Left renal cortex interstitium (tissue), 4 donors: ENCODE measurements at places on chromosomes 6 and 20.

DNA sequence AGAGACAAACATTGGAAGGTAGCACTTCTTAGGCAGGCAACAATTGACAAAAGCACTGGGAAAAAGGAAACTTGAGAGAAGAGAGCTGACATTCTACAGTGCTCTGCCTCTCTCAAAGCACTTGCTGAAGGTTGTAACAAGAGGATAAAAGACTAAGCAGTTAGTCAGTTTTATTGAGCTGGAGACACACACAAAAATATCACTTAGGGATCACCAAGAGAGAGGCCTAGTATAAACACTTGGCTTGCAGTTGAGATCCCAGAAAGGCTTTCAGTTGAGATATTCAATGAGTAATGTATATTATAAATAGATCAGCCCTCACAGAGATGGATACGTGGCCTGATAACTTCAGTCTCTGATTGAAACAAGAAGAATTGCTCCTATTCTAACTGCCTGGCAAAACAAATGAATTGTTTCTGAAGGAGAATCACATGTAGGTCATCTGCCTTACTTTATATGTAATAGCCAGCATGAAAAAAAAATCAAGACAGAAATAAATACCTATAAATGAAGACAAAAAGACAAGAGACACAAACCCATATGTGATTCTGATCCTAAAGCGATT is 747.2 kb upstream of the MAN1A1 start:
- DNase-seq = no peak

- no peak for DNase-seq
These were observed 18.1 kb upstream of the PTPN1 start for GRCh38 chr20:50491926-50492634.

- DNase-seq = no peak
These were observed 13.1 kb downstream of the DNPH1 start for GRCh38 chr6:43216200-43216599.

DNA sequence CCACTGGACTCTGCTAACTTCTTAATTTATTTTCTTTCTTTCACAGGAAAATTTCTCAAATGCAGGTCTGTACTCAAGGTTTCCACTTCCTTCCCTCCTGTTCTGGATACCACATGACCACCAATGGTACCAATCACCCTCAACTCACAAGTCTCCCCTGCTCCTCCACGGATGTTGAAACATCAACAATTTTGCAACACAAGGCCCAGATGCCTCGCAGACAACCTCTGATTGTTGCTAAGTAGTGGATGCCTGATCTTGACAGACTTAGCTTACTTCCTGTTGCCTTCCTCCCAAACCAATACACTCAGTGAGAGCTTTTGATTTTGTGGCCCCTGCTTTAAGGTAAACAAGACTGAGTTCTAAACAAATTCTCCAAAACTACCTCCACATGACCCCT is 146.6 kb downstream of the FRK start:
- DNase-seq = no peak

GRCh38 chr6:30664994-30665767 is 7.6 kb downstream of the DHX16 start:
- DNase-seq = no peak

- no peak for DNase-seq
These were observed 18.9 kb downstream of the PHACTR2 start for GRCh38 chr6:143696664-143697000.

DNA sequence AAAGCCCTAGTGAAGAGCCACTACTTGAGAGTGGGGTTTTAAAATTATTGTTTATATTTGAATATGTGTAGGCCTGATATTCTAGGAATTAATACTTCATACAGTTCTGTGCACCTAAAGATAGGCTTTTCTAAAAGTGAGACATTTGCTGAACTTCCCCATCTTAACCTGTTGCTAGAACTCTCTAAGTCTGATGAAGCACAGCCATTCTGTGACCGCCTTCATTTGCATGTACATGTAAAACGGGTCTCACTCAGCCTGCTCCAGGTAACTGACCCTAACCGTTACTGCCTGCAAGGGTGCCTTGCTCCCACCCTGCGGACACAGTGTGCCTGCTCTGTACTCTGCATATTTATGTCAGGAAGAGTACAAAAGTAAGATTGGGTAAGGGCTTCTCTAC is 44.3 kb upstream of the IRF4 start:
- no peak for DNase-seq

GRCh38 chr20:6975311-6975710 is 207.8 kb downstream of the BMP2 start:
- no peak for DNase-seq

DNA sequence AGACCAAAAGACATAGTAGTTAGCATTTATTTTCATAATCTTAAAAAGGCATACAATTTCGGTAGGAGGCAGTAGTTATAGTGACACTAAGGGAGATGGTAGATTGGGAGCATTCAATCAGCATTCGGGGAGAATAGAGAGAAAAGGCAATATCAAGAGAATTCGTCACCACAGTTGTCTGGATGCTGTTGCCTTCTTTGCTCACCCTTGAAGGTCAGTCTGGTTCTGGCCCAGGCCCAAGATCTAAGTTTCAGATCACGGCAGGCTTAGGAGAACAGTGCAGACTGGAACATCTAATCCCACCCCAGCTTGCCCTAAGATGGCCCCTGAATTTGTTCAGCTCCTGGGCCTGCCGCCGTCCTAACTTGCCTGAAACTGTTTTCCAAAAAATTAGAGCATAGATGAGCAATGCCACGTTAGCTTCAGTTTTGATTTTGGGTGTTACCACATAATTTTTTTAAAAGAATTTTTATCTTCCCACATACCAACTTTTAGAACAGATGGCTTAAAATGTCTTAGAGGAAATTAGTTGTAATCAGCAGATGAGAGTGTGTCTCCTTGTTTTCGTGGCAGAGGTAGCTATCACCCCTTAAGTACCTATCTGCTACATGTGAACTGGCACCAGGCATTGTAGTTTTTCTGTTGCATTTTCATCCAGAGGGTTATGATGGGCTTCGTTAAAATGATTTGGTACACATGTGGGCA is 8.3 kb upstream of the CEP85L start:
- no peak for DNase-seq

GRCh38 chr6:4908062-4908461 is 95.8 kb downstream of the RPP40 start:
- DNase-seq = no peak

DNA sequence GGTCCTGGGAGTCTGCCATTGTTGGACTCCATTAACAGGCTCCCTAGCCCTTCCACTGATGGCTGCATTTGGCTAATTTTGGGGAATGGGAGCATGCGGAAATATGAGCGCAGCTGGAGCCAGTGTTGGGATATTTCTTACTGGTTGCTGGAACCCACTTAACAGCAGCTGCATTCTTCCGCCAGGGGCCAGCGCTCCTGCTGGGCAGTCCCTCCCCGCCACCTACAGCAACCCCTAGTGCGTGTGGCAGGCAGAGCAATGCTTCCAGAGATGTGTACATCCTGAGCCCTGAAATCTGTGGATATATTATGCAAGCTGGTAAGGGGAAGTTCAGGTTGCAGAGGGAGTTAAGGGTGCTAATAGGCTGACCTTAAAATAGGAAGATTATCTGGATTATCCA is 16.4 kb downstream of the CST8 start:
- no peak for DNase-seq

DNA sequence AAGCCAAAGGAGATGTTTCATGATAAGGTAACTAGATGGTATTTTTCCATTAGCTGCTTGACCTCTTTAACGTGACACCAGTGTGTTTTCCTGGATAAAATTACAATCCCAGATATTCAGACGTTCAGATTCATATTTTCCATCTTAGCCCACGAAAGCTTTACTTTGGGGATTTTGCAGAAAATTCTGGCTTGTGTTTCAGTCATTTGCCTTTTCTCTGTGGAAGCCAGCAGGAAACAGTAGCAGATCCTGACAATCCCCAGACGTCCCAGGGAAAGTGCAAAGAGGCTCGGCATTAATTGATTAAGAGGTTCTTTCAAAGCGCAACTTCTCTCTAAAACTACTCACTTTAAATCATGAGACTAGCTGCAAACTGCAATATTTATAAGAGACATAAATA is 243.6 kb downstream of the UST start:
- DNase-seq = no peak

DNA sequence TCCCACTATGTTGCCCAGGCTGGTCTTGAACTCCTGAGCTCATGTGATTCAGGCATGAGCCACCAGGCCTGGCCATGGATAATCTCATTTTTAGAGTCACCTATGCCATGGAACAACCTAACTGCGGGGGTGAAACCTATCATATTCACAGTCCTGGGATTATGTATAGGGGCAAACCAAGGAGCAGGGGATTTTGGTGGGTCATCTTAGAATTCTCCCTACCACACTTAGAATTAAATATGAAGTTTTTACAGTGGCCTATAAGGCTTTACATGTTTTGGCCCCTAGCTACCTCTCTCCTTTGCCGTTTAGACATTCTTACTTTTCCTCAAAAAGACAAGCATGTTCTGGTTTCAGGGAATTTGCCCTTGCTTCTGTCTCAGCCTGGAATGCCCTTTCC is 20.6 kb upstream of the VEGFA start:
- DNase-seq = no peak

GRCh38 chr6:125814481-125814880 is 23.7 kb downstream of the NCOA7 start:
- no peak for DNase-seq

GRCh38 chr6:140956571-140957369 is 1176.0 kb upstream of the GJE1 start:
- no peak for DNase-seq

DNA sequence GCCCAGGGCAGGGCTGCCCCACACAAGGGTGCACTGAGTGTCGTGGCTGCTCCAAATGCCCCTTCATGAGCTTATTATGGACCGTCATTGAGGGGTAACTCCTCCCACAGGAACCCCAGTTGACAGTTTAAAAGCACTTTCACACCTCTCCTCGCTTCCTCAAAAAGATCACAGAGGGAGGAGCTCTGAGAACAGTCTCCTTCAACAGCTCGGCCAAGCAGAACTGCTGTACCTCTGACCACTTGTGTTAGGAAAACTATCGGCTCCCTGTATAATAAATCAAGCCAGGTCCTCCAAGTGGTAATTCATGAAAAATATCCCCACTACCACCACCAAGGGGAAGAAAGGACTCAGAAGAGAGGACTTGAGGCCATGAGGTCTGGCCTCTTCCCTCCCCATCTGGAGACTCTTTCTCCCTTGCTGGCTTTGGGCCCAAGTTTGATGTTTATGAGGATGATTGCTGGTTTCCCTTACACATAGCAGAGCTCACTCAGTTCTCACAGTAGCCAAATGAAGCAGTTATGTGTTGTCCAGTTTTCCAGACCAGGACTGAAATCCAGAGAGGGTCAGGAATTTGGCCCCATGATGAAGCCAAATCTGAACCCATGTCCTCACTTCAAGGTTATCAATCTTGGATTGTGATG is 8.7 kb downstream of the SNX21 start:
- DNase-seq = no peak

- no peak for DNase-seq
These were observed 434.8 kb downstream of the ADGRB3 start for GRCh38 chr6:69069881-69070280.

- no peak for DNase-seq
These were observed 70.6 kb upstream of the DST start for GRCh38 chr6:56713254-56713672.

DNA sequence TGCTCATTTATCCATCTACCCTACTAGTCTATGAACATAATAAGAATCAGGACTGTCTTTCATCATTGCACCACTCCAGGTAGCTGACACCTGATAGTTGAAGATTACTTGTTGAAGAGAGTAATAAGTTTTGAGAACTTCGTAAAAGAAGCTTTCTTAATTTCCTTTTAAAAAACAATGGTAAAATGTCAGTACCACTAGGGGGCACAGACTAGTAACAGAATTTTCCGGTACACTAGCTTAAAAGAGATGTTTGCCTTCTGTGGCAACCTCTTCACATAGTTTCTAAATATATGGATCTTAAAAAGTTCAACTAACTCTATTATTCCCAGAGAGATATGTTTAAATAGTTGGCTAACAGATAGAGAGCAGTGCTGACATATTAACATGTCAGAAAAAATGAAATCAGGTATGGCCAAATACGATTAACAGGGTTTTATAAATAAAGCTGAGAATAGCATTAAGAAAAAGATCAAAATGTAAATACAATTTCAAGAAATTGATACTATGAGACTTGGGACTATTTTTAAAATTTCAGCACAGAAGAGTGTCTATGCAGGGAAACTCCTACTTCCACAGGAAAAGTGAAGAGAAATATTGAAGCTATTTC is 5.4 kb upstream of the KCNQ5 start:
- no peak for DNase-seq

- DNase-seq = peak; percentile 74
These were observed 26.5 kb downstream of the MTHFD1L start for GRCh38 chr6:150891888-150892485.

- no peak for DNase-seq
These were observed 81.3 kb downstream of the TRERF1 start for GRCh38 chr6:42370323-42370985.

- DNase-seq = no peak
These were observed 42.5 kb downstream of the LYRM2 start for GRCh38 chr6:89596056-89596455.

- DNase-seq = no peak
These were observed 90.6 kb downstream of the SCP2D1 start for GRCh38 chr20:18904192-18904591.

- peak; percentile 2 for DNase-seq
These were observed 24.1 kb upstream of the BPIFA3 start for GRCh38 chr20:33192912-33193501.

GRCh38 chr6:109383438-109383940 is 1.2 kb upstream of the CD164 start:
- DNase-seq = no peak

- DNase-seq = no peak
These were observed 539.1 kb upstream of the MARCKS start for GRCh38 chr6:113317891-113318574.

DNA sequence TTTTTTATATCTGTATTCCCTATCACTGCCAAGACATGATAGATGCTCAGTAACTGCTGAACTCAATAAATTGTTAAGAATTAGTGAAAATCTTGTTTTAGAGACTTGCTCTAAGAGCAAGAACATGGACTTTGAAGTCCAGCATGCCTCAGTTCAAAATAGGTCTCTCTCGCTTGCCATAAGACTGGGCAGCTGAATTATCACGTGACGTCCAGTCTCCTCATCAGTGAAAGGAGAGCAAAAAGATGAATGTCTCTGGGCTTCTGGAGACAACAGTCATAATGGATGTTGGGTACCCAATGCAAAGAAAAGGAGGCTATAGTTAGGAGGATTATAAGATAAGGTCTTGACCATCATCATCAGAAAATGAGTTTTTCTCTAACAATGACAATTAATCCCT is 82.1 kb downstream of the IYD start:
- DNase-seq = no peak

- DNase-seq = no peak
These were observed 2.4 kb upstream of the LY86 start for GRCh38 chr6:6586167-6586566.
